Astrocyte (in vitro differentiated cells and primary cell): ENCODE measurements at places on chromosomes 13 and 19. TPM values are rescaled to one million over a fixed set of nuclear protein-coding genes. Genes with fewer than 3 reads are reported as not detected.
A peak's percentile ranks its signal among the peaks of the same experiment; 100 is the strongest.

DNA sequence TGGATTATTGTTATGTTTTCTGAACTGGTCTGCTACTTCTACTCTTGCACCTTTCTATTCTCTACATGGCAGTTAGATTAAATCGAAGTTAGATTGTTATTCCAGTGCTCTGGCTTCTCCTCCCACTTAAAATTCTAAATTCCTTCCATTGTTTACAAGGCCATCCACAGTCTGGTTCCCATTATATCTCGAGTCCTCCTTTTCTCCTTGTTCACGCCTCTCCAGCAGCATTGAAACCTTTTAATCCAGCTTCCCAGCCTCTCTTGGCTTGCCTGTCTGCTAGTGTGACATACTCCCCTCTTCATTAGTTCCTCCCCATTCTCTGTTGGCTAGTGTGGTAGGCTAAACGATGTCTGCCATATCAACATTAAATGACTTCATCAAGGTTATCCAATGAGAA, 54.5 kb downstream of the DNAJC15 start:
- H3K36me3 ChIP-seq: no peaks in the 10 kb centered on the region
- DNase-seq: no peak
- no peaks in the 10 kb centered on the region for H3K27me3 ChIP-seq
- no peak overlapping the region for H3K4me3 ChIP-seq
- H3K27ac ChIP-seq: no peak overlapping the region

DNA sequence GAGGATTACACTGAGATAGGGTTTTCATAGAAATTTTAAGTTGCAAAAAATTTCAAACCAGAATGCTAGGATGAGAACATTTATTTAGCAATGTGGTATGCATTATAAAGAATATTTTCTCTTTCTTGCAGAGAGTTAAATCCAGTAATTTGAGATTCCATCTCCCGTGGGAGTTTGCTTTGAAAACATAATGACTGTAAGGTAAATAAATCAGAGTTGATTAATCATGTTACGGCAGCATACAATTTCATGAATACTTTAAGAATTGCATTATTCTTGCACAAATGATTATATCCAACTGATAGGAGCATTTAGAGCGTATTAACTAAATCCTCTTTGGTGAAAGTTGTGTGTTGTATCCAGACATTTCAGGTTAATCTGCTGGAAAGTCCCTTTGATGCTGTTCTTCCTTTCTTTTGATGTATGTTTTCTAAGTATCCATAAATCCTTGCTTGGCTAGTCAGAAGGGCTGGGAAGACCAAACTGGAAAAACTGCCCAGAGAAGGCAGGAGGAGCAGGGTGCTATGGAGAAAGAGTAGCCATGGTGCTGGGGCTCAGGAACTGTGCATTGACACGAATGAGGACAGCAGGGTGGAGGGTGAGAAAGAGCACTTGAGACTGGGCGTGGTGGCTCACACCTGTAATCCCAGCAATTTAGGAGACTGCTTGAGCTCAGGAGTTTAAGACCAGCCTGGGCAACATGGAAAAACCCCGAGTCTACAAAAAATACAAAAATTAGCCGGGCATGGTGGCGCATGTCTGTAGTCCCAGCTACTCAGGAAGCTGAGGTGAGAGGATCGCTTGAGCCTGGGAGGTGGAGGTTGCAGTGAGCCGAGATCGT, 4.8 kb upstream of the GJA3 start:
- H3K4me1 ChIP-seq: no peaks in the 10 kb centered on the region
- no peak overlapping the region for H3K4me3 ChIP-seq
- no peaks in the 10 kb centered on the region for H3K36me3 ChIP-seq

DNA sequence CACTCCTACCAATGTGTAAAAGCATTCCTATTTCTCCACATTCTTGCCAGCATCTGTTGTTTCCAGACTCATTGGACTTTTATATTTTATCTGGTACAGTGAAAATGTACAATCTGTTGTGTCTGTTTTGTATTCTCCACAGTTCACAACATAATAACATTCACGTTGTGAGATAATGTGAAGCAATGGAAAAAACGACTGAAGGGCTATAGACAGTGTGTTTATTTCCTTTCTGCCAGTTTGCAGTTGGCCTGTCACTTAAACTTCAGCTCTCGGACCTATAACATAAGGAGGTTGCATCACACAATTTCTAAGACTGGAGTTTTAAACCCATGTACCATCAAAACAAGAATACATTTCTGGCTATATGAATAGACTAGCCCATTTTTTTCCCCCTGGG, 965.5 kb upstream of the ATXN8OS start:
- H3K4me3 ChIP-seq: no peak overlapping the region
- no peaks in the 10 kb centered on the region for H3K4me1 ChIP-seq
- DNase-seq: no peak
- H3K27ac ChIP-seq: no peak overlapping the region
- H3K36me3 ChIP-seq: no peaks in the 10 kb centered on the region
- H3K27me3 ChIP-seq: no peaks in the 10 kb centered on the region

The CLC gene
- total RNA-seq: not detected in 2 replicates

DNA sequence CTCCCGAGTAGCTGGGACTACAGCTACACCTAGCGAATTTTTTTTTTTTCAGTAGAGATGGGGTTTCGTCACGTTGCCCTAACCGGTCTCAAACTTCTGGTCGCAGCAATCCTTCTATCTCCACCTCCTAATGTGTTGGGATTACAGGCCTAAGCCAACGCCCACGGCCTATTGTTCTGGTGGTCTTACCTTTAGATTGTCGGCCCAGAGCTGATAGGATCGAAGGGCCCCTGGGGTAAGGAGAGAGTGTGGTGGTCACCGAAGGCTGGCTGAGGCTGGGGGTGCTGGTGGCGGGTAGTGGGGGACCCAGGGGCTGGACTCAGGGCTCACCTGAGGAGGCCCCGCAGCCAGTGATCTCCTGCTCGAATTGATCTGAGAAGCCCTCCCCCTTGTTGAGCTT, 7.0 kb downstream of the CRB3 start:
- no peaks in the 10 kb centered on the region for H3K4me1 ChIP-seq
- H3K4me3 ChIP-seq: no peak overlapping the region
- H3K27me3 ChIP-seq: peaks cover 16% of the 10 kb centered on the region
- no peaks in the 10 kb centered on the region for H3K36me3 ChIP-seq

The DZIP1 gene
- 49.2 and 52.4 TPM in 2 replicates for total RNA-seq

GRCh38 chr19:54383330-54383729, 18.6 kb upstream of the LAIR1 start:
- DNase-seq: no peak
- no peak overlapping the region for H3K4me3 ChIP-seq
- H3K27me3 ChIP-seq: no peaks in the 10 kb centered on the region
- no peaks in the 10 kb centered on the region for H3K4me1 ChIP-seq
- H3K36me3 ChIP-seq: no peaks in the 10 kb centered on the region

DNA sequence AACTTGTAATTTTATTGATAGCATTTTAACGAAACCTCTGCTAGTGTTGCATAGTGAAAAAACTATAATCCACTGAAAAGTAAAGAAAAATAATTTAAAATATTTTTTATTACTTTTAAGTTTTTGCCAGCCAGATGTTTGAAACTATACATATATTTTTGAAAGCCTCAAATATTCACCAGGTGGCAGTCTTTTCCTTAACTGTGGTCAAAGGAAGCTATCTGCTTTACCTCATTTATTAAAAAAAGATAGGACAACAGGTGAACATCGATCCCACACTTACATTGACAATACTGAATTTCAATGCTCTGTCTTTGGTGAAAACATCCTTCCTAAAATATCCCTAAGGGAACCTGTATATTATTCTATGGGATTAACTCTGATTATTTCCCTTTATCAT, 100.5 kb downstream of the TRPC4 start:
- H3K27me3 ChIP-seq: no peaks in the 10 kb centered on the region
- H3K27ac ChIP-seq: no peak overlapping the region
- no peak overlapping the region for H3K4me3 ChIP-seq

DNA sequence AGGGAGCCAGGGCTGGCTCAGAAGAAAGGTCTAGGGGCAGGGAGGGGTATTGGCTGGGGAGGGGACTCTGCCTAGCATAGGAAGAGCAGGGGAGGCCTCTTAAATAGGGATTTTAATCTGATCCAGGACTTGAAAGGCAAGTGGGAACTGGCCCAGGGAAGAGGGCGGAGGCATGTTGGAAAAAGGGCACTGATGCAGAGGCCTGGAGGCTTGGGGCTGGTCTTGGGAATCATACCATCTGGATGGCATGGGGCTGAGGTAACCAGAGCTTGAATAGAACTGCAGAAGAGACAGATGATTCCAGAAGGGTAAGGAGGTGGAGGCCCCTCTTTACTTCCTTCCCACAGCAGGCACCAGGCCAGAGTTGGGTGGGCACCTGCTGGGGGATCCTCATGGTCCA, 29.1 kb downstream of the CERS4 start:
- peaks cover 10% of the 10 kb centered on the region for H3K4me1 ChIP-seq
- no peaks in the 10 kb centered on the region for H3K36me3 ChIP-seq
- no peak overlapping the region for H3K4me3 ChIP-seq
- no peak overlapping the region for H3K27ac ChIP-seq

DNA sequence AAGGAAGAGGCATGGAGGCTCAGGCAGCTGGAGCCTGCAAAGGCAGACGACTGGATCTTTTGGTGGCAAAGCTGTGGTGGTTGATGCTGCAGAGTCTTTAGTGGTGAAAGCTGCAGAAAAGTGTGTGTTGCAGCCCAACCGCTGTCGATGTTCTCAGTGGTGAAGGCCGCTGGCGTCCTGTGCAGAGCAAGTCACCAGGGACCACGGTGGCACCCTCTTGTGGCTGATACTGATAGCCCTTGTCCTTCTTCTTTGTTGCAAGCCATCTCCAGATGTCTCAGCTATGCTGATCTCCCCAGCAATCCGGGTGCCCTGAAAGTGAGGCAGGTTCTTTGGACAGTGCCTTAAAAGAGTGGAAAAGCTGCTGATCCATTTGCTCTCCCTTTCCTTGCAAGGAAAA, 610.9 kb upstream of the PCDH9 start:
- H3K27ac ChIP-seq: no peak overlapping the region
- H3K27me3 ChIP-seq: no peaks in the 10 kb centered on the region
- H3K4me3 ChIP-seq: no peak overlapping the region
- H3K36me3 ChIP-seq: no peaks in the 10 kb centered on the region

- H3K4me1 ChIP-seq: peaks cover 34% of the 10 kb centered on the region
- H3K4me3 ChIP-seq: no peak overlapping the region
- no peaks in the 10 kb centered on the region for H3K27me3 ChIP-seq
- no peak for DNase-seq
- no peak overlapping the region for H3K27ac ChIP-seq
These were observed 8.5 kb downstream of the ARID3A start for GRCh38 chr19:934197-934840.

DNA sequence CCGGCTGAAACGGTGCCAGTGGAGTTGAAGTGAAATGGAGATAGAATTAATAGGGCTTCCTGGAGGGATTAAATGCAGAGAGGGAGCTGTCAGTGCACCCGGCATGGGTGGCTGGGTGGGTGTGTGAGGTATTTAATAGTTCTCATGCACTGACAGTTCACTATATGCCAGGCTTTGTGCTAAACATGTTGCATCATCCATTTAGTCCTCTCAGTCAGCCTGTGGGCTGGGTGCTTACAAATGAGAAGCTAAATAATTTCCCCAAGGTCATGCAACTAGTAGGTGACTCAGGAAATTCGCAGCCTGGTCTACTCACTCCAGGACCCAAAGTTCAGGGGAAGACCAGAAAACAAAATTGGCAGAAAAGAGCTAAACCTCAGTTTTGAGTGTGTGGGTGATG, 63.5 kb upstream of the SPATA13 start:
- H3K4me1 ChIP-seq: no peaks in the 10 kb centered on the region
- peaks cover 3% of the 10 kb centered on the region for H3K27me3 ChIP-seq
- H3K36me3 ChIP-seq: no peaks in the 10 kb centered on the region
- H3K27ac ChIP-seq: no peak overlapping the region
- H3K4me3 ChIP-seq: no peak overlapping the region
- no peak for DNase-seq

- H3K36me3 ChIP-seq: no peaks in the 10 kb centered on the region
- H3K4me1 ChIP-seq: no peaks in the 10 kb centered on the region
- no peaks in the 10 kb centered on the region for H3K27me3 ChIP-seq
- DNase-seq: no peak
- H3K4me3 ChIP-seq: no peak overlapping the region
These were observed 81.3 kb upstream of the TMTC4 start for GRCh38 chr13:100755891-100756290.

- H3K27ac ChIP-seq: peak within 1 kb of the TSS; percentile 93
- H3K27me3 ChIP-seq: no peaks in the 10 kb centered on the region
- H3K4me3 ChIP-seq: peak within 1 kb of the TSS; percentile 98
- peaks cover 5% of the 10 kb centered on the region for H3K4me1 ChIP-seq
- H3K36me3 ChIP-seq: peaks cover 10% of the 10 kb centered on the region
These were observed at the start of the genes ZNF568 and ZNF829 for GRCh38 chr19:36915992-36916830. Gene ZNF568, plus strand, starts transcription at chr19:36916332. Its CDS starts 6,439 bp downstream, at chr19:36922771. Gene ZNF829, minus strand, starts transcription at chr19:36916291. Its CDS starts 1,124 bp downstream, at chr19:36915167.

GRCh38 chr19:45595814-45596213, 6.2 kb downstream of the GPR4 start:
- peaks cover 2% of the 10 kb centered on the region for H3K4me1 ChIP-seq
- H3K36me3 ChIP-seq: no peaks in the 10 kb centered on the region
- peaks cover 29% of the 10 kb centered on the region for H3K27me3 ChIP-seq
- no peak overlapping the region for H3K27ac ChIP-seq

- no peak overlapping the region for H3K27ac ChIP-seq
- no peaks in the 10 kb centered on the region for H3K4me1 ChIP-seq
- H3K36me3 ChIP-seq: no peaks in the 10 kb centered on the region
- no peak for DNase-seq
- no peak overlapping the region for H3K4me3 ChIP-seq
These were observed 44.0 kb downstream of the CCDC70 start for GRCh38 chr13:51905787-51906186.

The KLK1 gene
- not detected in 2 replicates for total RNA-seq

The ADAMTSL5 gene
- total RNA-seq: 4.7 and 5.5 TPM in 2 replicates

The ONECUT3 gene
- total RNA-seq: not detected in 2 replicates

GRCh38 chr19:13764101-13764807, at the start of gene MRI1:
Gene MRI1, plus strand, starts transcription at chr19:13764522. Its CDS starts 67 bp downstream, at chr19:13764589.
- H3K27me3 ChIP-seq: no peaks in the 10 kb centered on the region
- peak within 1 kb of the TSS; percentile 33 for H3K27ac ChIP-seq
- H3K4me3 ChIP-seq: peak within 1 kb of the TSS; percentile 83
- H3K36me3 ChIP-seq: peaks cover 9% of the 10 kb centered on the region
- peaks cover 9% of the 10 kb centered on the region for H3K4me1 ChIP-seq

DNA sequence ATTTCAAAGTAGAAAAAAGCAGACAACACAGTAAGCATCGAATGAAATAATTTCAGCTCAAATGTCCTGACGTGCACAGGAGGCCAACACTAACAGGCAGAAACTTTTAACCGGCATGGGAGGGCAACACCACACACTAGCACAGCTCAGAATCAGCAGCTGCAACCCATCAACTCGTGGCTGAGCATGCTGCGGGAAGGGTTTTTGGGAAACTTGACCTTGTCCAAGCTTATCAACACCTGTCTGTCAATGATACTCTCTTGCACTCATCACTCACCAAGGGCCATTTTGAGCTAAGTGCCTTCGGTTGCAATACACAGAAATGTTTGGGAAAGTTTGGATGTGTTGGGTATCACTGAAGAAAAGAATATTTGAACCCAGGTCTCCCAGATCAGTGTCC, 483.7 kb downstream of the TSHZ3 start:
- H3K27me3 ChIP-seq: no peaks in the 10 kb centered on the region

- H3K27me3 ChIP-seq: no peaks in the 10 kb centered on the region
- no peak for DNase-seq
- no peaks in the 10 kb centered on the region for H3K36me3 ChIP-seq
- no peak overlapping the region for H3K27ac ChIP-seq
These were observed 339.2 kb downstream of the DNAJC15 start for GRCh38 chr13:43362556-43362955.

The HS6ST3 gene
- total RNA-seq: 0.07 TPM in 1 of 2 replicates, not detected in the other
